GM12892 (cell line): ENCODE measurements at places on chromosomes 6 and 20.

DNA sequence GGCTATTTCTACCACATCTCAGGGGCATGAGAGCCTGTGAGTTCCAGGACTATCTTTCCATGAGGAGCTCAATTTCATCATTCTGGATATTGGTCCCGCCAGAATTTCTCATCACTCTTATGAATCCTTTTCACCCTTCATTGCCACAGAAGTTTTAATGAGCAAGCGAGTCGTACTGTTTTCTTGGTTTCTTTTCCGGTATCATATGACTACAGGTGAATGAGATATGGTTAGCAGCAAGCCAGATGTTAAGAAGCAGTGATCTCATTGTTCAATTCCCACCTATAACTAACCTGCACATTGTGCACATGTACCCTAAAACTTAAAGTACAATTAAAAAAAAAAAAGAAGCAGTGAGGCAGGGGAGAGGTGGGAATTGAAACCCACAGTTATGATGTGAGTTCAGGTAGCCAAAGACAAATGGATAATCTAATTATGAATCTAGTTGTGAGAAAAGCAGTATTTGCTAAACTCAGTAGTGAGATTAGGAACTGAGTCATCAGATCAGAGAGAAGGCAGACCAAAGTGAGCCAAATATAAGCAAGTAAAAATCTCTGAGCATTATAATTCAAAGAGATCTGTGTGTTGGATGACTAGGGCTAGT lies 78.0 kb upstream of the ELOVL5 start:
- DNase-seq = no peak

GRCh38 chr20:9488063-9488462 lies 26.3 kb upstream of the LAMP5 start:
- DNase-seq = no peak

- no peak for DNase-seq
Measured at GRCh38 chr20:5061213-5061612, 58.5 kb downstream of the PCNA start.

DNA sequence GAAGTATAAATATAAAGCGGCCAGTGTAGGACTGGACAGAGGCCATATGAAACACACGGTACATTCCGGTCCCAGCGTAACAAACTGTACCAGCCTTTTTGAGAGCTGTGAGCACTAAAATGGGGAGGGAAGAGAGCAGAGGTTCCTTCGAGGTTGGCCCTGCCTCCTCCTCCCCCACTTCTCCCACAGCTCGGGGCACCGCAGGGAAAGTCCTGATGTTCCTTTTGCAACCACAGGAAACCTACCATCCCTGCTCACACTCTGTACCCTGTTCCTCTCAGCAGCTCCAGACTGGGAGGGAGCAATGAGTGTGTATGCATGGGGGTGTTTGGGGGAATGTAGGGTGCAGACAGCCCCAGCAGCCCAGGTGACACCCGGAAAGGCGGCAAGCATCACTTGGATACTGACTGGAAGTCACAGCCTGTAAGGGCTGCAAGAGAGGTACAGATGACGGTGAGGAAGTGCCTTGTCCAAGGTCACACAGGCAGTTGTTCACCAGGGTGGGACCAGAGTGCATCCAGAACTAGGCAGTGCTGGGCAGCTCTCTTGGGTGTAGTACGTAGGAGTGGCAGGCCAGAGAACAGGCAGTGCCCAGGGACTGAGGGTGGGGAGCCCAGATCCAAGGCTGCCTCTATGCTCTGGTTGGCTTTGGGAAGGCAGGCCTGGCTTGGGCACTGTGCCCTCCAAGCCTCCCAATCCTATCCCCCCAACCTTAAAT lies 11.0 kb upstream of the ARMC12 start:
- no peak for DNase-seq

GRCh38 chr20:16007962-16008361 lies 565.3 kb downstream of the KIF16B start:
- DNase-seq = no peak

- no peak for DNase-seq
Measured at GRCh38 chr6:64046746-64047208, 411.2 kb downstream of the PHF3 start.

DNA sequence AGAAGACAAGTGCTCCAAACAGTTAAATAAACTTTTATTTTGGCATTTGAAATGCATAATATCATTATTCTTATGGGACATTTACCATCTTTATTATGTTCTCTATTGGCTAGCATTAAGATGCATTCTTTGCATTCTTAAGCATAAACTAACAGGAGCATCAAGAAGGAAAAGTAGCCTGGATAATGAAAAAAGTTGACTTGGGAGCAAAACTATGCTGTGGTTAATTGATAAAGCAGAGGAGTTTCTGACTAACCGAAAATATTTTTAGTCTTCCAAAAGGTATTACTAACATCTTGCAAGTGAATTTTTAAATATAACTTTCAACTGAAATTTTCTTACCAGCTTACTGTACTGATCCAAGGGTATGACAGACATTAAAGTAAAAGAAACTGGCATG lies 140.3 kb downstream of the FLRT3 start:
- DNase-seq = no peak

DNA sequence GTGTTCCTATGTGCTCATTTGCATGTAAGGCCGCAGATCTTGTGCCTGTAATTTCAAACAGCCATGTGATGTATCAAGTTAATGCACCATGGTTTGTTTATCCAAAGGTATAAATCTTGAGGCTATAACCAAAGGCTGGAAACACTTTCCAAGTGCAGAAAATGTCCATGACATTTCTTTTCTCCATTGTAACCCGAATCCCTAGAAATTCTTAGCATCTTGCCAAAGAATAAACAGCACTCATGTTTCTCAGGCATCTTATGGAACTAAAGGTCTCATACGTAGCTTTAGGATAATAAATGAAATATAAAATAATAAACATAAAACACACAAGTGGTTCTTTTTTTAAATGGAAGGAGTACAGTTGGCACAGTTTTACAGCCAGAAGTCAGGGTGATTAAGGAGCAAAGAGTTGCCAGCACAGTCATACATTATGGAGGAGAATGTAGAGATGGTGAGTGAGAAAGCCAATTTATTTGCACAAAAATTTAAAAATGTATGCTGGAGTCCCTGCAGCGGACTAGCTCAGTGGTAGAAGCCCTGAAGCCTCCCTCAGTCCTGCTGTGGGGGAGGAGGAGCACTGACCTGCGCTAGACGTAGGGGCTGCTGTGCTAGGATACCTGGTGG lies 18.0 kb downstream of the CDH26 start:
- no peak for DNase-seq

DNA sequence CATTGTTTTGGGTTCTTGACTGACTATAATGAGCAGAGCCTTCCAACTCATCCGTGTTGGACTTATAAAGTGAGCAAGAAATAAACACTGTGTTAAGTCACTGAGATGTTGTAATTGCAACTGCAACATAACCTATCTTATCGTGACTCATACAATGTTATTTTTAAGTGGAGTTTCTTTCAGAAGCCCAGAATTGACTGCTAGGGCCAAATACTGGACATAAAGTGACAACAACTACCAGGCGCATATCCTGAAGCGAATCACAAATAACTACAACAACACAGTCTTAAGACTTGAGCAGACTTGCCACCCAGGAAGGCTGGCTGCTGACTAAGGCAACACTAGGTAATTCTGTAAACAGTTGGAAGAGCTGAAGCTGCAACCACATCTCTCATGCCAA lies 326.6 kb downstream of the COL12A1 start:
- DNase-seq = no peak

DNA sequence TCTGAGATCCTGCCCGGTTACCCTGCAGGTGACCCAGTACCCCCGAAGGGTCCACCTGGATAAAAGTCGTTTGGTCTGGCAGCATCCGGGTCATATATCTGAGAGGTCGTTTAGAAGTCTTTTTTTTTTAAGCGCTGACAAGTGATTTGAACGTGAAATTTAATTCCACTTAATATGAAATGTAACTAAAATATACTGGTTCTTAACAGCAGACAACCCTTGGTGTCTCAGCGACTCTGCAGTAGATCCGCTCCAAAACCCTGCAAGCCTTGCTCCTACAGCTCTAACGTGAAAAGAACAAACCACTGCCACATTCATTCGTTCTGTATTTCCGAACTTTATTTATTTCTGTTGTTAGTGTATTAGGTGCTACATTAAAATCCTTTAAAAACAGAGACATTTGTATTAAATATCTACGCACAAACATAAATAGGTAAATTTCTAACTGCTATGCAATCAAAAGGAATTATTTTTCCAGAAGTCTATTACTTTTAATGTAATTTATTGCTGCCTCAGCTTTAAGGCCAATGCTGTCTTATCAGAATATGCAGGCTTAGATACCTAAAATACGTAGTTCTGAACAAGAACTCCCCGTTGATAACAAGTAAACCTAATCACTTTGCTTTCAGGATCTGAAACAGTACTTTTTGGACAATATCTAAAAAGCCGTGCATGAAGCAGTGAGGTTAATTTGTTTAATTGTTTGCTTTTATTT lies 33.5 kb upstream of the TCF21 start:
- DNase-seq = no peak

DNA sequence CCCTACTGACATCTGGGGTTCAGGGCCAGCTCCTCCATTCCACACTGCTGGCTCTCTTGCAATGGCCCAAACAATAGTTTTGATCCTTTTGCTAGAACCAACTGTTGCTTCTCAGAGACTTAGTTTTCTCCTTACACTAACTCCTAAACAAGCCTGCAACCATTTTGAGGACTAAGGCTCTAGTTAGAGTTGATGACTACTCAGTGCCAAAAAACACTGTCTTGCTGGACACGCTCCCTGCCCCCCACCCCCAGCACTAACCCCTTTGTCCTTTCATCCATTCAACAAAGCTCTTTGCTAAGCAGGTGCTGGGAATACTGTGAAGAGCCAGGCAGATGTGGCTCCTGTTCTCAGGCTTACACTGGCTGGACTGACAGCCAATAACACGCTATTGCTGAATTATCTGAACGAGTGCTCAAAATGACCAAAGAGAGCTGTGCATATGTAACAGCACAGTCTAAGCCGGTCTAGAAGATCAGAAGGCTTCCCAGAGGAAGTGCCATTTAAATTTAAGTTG lies 17.6 kb downstream of the GCLC start:
- DNase-seq = no peak
